ENCODE measurements at places on chromosomes 2 and 18. TPM values are rescaled to one million over a fixed set of nuclear protein-coding genes. Genes with fewer than 3 reads are reported as not detected.
A peak's percentile ranks its signal among the peaks of the same experiment; 100 is the strongest.

The ANKRD12 gene
- 85.5 TPM for polyA plus RNA-seq

The ELOA2 gene
- 0.15 TPM for polyA plus RNA-seq

- H3K4me3 ChIP-seq, result no peak overlapping the region
- no peaks in the 10 kb centered on the region for H3K36me3 ChIP-seq
- H3K4me1 ChIP-seq, result no peaks in the 10 kb centered on the region
- H3K27ac ChIP-seq, result no peak overlapping the region
- H3K27me3 ChIP-seq, result no peaks in the 10 kb centered on the region
These were observed 6.0 kb upstream of the FAM98A start for GRCh38 chr2:33605056-33605455.

DNA sequence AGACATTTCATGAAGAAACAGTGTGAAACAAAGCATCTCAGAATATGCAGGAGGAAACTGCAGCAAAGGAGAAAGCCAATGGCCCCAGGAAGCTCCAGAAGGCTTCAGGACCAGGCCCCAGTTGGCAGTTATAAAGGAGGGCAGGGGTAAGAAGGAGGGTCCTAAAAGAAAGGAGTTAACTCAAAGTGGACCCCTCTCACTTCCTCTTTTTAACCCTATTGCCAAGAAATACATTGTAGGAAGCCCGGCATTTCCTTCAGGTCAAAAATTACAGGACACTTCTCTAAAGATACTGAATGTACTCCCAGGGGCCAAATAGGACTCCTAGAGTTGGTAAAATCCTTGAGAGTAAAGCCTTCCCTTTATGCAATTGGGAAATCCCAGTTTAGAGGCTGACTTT, 77.1 kb upstream of the TGFA start:
- H3K36me3 ChIP-seq, result no peaks in the 10 kb centered on the region
- no peaks in the 10 kb centered on the region for H3K27me3 ChIP-seq
- no peak overlapping the region for H3K27ac ChIP-seq
- no peak for DNase-seq
- H3K4me1 ChIP-seq, result peaks cover 10% of the 10 kb centered on the region

GRCh38 chr2:36395866-36396265, 40.3 kb downstream of the CRIM1 start:
- peaks cover 18% of the 10 kb centered on the region for H3K4me1 ChIP-seq
- no peak overlapping the region for H3K27ac ChIP-seq

DNA sequence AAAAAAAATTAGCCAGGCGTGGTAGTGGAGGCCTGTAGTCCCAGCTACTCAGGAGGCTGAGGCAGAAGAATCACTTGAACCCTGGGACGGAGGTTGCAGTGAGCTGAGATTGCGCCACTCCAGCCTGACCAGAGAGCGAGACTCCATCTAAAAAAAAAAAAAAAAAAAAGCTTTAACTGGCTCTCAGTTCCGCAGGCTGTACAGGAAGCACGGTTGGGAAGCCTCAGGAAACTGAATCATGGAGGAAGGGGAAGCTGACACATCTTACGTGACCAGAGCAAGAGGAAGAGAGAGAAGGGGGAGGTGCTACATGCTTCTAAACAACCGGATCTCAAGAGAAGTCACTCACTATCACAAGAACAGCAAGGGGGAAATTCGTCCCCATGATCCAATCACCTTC, 505.6 kb upstream of the SLC8A1 start:
- DNase-seq, result no peak
- no peak overlapping the region for H3K27ac ChIP-seq
- no peaks in the 10 kb centered on the region for H3K27me3 ChIP-seq
- H3K36me3 ChIP-seq, result no peaks in the 10 kb centered on the region
- no peak overlapping the region for H3K4me3 ChIP-seq

GRCh38 chr2:20091305-20091991, 40.0 kb upstream of the LAPTM4A start:
- peak overlapping the region; percentile 69 for H3K27ac ChIP-seq
- DNase-seq, result peak; percentile 75
- no peaks in the 10 kb centered on the region for H3K27me3 ChIP-seq

The TLK1 gene
- polyA plus RNA-seq, result 10.1 TPM

GRCh38 chr2:6073191-6074088, 381.3 kb downstream of the SOX11 start:
- H3K4me1 ChIP-seq, result peaks cover 8% of the 10 kb centered on the region
- H3K36me3 ChIP-seq, result no peaks in the 10 kb centered on the region
- H3K4me3 ChIP-seq, result no peak overlapping the region
- no peak for DNase-seq
- H3K27me3 ChIP-seq, result no peaks in the 10 kb centered on the region

DNA sequence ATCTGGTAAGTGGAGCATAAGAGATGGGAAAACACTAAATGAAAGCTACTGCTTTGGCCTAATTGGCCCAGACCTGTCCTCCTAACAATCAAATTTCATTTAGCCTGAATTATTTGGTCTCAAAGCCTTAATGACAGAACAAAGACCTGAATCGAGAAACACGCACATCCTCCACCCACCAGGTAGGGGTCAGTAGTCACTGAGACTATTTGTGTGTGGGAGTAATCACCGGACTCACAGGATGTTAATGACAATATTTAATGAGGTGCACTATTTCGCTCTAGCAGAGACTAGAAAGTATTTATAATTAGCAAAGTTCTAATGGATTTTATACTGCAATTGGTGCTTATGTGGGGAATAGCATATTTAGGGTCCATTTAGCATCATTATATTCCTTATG, 68.1 kb downstream of the RBM43 start:
- DNase-seq, result no peak
- no peaks in the 10 kb centered on the region for H3K27me3 ChIP-seq
- H3K27ac ChIP-seq, result no peak overlapping the region

DNA sequence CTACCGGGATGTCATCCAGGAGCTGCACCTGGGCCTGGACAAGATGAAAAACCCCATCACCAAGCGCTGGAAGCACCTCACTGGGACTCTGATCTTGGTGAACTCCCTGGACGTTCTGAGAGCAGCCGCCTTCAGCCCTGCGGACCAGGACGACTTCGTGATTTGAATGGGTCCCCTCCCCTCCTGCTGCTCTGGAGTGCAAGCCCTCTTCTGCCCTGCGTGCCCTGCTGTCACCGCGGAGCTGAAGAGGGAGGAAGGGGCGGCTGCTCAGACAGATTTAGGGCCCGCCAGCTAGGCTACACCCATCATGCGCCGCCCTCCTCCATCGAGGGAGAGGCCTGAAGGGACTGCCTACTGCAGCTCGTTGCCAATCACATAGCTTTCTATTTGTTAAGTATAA, 101.8 kb downstream of the SH3BP4 start:
- H3K4me1 ChIP-seq, result peaks cover 22% of the 10 kb centered on the region
- peaks cover 25% of the 10 kb centered on the region for H3K36me3 ChIP-seq
- H3K27ac ChIP-seq, result no peak overlapping the region
- no peak for DNase-seq
- H3K27me3 ChIP-seq, result no peaks in the 10 kb centered on the region

DNA sequence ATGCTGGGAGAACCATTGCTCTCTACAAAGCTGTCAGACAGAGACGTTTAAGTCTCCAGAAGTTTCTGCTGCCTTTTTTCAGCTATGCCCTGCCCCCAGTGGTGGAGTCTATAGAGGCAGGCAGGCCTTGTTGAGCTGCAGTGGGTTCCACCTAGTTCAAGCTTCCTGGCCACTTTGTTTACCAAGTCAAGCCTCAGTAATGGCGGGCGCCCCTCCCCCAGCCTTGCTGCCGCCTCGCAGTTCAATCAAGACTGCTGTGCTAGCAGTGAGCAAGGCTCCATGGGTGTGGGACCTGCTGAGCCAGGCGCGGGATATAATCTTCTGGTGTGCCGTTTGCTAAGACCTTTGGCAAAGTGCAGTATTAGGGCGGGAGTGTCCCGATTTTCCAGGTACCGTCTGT, 52.7 kb upstream of the SCYGR2 start:
- DNase-seq, result no peak
- H3K4me3 ChIP-seq, result no peak overlapping the region
- no peak overlapping the region for H3K27ac ChIP-seq
- H3K4me1 ChIP-seq, result no peaks in the 10 kb centered on the region
- H3K36me3 ChIP-seq, result peaks cover 64% of the 10 kb centered on the region

The CBLN2 gene
- not detected for polyA plus RNA-seq

The SCYGR4 gene
- polyA plus RNA-seq, result not detected

DNA sequence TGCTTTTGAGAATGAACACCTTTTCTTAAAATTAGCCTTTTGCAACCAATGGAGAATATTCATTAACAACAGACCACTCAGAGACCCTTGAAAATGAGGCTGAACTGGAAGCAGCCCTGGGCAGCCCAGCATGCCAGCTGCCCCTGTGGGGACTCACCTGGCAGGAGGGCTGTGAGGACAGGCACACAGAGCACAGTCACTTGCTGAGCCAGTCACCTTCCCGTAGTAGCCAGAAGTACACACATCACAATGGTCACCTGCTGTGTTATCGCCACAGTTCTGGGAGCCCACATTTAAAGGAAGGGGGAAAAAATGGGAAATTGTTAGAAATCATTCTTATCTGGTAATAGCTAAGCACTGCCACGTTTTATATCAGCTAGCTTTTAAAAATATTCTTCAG, 115.5 kb downstream of the LAMA1 start:
- no peaks in the 10 kb centered on the region for H3K27me3 ChIP-seq
- no peak for DNase-seq
- H3K4me3 ChIP-seq, result no peak overlapping the region
- no peak overlapping the region for H3K27ac ChIP-seq
- no peaks in the 10 kb centered on the region for H3K4me1 ChIP-seq

The UGT1A7 gene
- polyA plus RNA-seq, result 3.4 TPM

DNA sequence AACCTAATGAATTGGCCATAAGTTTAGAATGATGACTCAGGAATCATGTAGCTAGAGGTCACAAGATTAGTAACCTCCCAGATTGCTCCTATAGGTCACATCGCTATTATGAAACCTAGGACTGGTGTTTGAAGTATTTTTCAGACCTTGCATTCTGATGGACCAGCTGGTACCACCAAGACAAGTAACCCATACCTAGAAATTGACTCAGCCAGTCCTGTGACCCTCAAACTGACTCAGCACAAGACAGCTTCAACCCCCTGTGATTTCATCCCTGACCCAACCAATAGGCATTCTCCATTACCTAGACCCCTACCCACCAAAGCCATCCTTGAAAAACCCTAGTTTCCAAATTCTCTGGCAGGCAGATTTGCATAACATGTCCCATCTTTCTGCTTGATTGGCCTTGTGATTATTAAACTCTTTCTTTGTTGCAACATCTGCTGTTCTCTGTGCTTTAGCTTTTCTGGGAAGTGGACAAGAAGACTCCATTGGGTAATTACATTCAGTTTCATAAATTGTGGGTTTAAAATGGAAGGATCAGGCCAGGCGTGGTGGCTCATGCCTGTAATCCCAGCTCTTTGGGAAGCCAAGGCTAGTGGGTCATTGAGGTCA, 254.9 kb downstream of the IRS1 start:
- H3K27ac ChIP-seq, result no peak overlapping the region
- DNase-seq, result no peak
- H3K4me1 ChIP-seq, result no peaks in the 10 kb centered on the region
- H3K27me3 ChIP-seq, result no peaks in the 10 kb centered on the region

- no peaks in the 10 kb centered on the region for H3K27me3 ChIP-seq
- H3K36me3 ChIP-seq, result peaks cover 10% of the 10 kb centered on the region
- DNase-seq, result no peak
- H3K4me3 ChIP-seq, result no peak overlapping the region
- no peak overlapping the region for H3K27ac ChIP-seq
These were observed 60.9 kb upstream of the ACAA2 start for GRCh38 chr18:49874238-49874637.

- no peaks in the 10 kb centered on the region for H3K27me3 ChIP-seq
- peaks cover 10% of the 10 kb centered on the region for H3K4me1 ChIP-seq
- H3K27ac ChIP-seq, result peak overlapping the region; percentile 79
These were observed 92.3 kb downstream of the KLF7 start for GRCh38 chr2:207073412-207073800.

Measured in stomach (tissue), 19 donors.